ENCODE measurements at places on chromosomes 11 and 22. TPM values are rescaled to one million over a fixed set of nuclear protein-coding genes. Genes with fewer than 3 reads are reported as not detected.

MMP11 gene
- polyA plus RNA-seq = 8.2 TPM

PHF5A gene
- polyA plus RNA-seq = 29.4 TPM

IGF2 gene
- polyA plus RNA-seq = 5,095 TPM

TRIM51 gene
- polyA plus RNA-seq = not detected

APOC3 gene
- polyA plus RNA-seq = not detected

SLC22A9 gene
- polyA plus RNA-seq = not detected

MMP13 gene
- not detected for polyA plus RNA-seq

APOL4 gene
- polyA plus RNA-seq = 11.8 TPM

MYEOV gene
- 0.65 TPM for polyA plus RNA-seq

MS4A4A gene
- polyA plus RNA-seq = 7.9 TPM

PKNOX2 gene
- polyA plus RNA-seq = 31.3 TPM

GAS2L1 gene
- polyA plus RNA-seq = 12.9 TPM

GRCh38 chr11:133896642-133897330, 51.5 kb upstream of the SPATA19 start:
- no peak for DNase-seq

- no peak for DNase-seq
Observed at GRCh38 chr22:36355894-36356293, 31.9 kb downstream of the MYH9 start.

DNA sequence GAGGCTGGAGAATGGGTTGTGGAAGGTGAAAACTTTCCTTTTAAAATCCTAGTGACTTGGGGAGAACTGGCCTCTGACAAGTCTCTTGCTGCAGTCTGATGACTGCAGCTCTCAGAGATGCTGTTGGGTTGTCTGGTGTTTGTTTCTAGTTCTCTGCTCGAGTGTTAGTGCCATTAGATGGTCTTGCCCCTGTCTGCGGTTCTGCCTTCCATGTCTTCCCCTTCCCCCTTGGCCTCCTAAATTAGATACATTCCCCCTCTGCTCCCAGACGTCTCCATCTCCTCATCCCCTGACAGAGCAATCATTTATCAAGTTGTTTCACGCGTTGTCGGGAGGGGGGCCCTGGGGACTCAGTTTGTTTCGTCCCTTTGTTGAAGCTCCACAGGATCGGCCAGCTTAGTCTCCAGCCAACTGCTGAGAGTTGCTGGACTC, 67.7 kb downstream of the CECR2 start:
- DNase-seq = no peak

DNA sequence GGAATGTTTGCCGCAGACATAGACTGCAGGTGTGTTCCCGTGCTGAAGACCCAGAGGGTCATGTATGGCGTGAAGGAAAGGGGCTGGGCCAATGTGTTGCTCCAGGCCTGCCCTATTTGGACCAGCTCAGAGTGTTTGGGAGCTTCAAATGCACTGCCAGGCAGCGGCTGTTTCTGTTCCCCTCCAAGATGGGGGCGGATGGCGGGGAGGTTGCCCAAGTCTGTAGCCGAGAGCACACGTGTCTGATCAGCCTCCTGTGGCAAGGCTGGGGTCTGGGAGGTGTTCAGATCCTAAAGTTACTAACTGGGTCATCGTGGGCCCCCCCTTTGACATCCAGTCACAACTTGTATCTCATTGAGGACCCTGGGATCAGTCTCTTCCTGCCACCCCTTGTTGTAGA, 45.5 kb downstream of the CACNA1I start:
- no peak for DNase-seq

- DNase-seq = no peak
Observed at GRCh38 chr11:2071748-2072385, 67.3 kb downstream of the IGF2 start.

- DNase-seq = no peak
Observed at GRCh38 chr22:37744589-37744988, 47.7 kb downstream of the TRIOBP start.

- no peak for DNase-seq
Observed at GRCh38 chr11:107988397-107989158, 20.1 kb upstream of the CUL5 start.

- DNase-seq = no peak
Observed at GRCh38 chr11:73236854-73237253, 18.8 kb downstream of the P2RY2 start.

GRCh38 chr11:45777127-45777969, 27.6 kb upstream of the SLC35C1 start:
- DNase-seq = no peak

DNA sequence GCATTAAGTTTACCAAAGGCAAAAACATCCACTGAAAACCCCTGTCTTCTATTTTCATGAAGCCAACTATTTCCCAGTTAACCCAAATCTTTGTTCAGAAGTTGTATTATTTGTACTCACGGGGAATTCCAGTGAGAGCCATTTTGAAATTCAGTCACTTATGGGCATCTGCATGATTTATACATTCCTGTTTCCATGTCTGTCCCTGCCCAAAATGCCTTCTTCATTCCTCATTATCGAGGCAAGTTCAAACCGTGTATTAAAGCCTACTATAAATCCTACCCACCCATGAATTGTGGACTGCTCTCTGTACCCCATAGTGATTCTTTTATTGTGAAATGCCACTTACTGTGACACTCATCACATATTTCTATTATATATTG, 772.7 kb downstream of the DLG2 start:
- no peak for DNase-seq

- no peak for DNase-seq
Observed at GRCh38 chr11:30457087-30457486, 129.1 kb downstream of the MPPED2 start.

DNA sequence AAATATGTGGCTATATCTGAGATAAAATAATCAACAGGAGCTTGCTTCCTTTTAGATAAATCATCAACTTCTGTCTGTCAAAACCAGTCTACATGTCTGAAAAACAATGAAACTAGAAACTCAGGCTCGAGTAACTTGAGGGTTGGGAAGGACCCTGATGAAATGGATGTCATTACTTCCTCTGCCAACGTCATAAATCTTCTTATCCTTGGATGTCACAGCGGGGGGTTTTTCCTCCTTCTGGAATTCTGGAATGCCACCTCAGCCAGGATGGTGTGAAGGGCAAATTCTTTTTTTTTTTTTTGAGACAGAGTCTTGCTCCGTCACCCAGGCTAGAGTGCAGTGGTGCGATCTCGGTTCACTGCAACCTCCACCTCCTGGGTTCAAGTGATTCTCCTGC, 13.4 kb downstream of the LGR4 start:
- no peak for DNase-seq

DNA sequence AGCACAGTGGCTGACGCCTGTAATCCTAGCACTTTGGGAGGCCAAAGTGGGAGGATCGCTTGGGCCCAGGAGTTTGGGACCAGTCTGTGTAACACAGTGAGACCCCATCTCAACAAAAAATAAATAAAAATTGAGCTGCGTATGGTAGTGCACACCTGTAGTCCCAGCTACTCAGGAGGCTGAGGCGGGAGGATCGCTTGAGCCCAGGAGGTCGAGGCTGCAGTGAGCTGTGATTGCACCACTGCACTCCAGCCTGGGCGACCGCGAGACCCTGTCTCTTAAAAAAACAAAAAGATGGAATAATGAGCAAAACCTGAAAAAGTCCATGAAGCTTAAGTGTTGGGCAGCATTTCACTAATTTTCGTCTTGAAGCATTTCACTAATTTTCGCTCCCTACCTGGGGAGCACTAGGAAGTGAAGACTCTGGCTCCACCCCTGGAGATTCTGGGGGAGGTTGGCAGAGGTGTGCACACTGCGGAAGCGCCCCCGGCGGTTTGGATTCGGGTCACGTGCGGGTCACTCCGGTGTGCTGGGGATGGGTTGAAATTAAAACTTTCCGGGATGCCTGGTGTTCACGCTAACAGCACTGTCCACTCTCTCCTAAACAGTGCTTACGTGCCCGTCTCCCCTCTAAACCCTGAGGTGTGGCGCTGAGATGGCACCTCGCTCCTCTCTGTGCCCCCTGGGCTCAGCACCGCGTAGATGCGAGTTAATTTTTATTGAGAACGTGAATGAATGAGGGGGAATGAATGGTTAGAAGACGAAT, 906 bp upstream of the NAA40 start:
- no peak for DNase-seq

- DNase-seq = no peak
Observed at GRCh38 chr11:35182317-35182939, 43.5 kb downstream of the CD44 start.

DNA sequence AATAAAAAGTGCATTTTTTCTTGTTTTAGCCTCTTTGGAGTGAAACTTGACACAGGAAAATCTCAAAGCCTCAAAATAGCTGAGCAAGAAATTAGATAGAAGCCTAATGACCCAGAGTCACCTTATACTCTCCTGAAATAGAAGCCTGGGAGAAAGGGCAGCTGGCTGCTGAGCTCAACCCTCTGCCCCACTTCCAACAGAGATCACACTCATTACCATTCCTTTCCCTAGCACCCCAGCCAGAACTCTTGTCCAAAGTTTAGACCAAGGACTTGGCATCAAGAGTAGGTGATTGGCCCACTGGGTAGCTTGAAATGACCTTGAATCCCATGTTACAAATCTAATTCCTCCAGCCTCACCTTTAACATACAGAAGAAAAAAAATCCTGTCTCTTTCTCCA, 62.7 kb upstream of the AMOTL1 start:
- DNase-seq = no peak

GRCh38 chr22:40721266-40721665, 42.0 kb downstream of the MCHR1 start:
- no peak for DNase-seq

GRCh38 chr11:57940044-57940756, 83.5 kb upstream of the OR9Q1 start:
- no peak for DNase-seq

- no peak for DNase-seq
Observed at GRCh38 chr11:75728992-75729391, 11.4 kb downstream of the MOGAT2 start.

DNA sequence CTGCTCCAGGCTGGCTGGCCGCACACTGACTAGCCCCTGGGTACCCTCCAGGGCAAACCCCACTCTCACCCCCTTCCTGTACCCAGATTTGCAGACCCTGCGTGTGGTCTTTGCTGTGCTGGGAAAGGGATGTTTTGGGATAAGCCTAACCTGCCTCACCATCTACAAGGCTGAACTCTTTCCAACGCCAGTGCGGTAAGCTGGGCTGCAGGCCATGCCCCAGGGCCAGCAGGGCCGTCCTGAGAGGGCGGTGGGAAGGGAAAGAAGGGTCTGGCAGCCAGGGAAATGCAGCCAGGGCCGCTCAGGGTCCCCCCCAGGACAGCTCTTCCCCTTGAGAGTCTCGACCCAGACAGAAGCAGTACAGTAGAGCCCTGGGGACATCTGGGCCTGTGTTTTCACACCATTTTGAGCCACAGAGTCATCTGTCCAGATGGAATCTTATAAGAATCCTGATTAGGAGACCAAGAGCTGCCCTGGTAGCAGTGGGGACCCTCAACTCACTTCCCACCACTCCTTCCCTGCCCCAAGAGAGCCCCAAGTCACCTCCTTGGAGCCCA, 22.4 kb upstream of the SLC22A12 start:
- no peak for DNase-seq

DNA sequence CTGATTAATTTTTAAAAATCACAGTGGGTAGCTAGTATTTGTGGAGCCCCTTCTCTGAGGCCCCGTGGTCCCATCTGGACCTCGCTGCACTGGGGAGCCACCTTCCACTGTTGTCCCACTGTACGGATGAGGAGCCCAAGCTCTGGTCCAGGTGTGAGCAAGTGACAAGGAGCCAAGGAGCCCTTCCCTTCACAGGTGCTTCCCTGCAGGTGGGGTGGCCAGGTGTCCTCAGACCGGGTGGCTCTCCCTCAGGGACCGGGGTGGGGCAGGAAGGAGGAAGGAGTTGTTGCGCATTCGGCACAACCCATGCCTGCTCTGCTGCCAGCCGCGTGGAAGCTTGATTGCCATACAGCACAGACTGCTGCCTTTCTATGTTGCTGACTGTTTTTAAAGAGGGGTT, 10.4 kb upstream of the SEPTIN5 start:
- no peak for DNase-seq

DNA sequence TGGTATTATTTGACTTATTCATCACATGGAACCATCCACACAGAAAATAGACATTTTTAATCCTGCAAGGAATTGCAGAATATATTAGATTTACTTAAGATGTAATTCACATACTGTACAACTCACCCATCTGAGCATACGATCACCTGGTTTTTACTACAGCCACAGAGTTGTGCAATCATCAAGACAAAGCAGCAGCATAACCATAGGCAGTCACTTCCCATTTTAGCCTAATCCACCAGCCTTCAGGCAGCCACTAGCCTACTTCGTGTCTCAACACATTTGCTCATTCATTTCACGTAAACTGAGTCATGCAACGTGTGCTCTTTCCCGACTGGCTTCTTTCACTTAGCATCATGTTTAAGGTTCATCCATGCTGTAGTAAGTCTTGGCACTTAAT, 23.0 kb downstream of the PIWIL3 start:
- no peak for DNase-seq

- no peak for DNase-seq
Observed at GRCh38 chr22:22712666-22713365, 68.4 kb downstream of the GGTLC2 start.

GRCh38 chr11:3836903-3837302, 3.9 kb downstream of the RHOG start:
- DNase-seq = no peak

DNA sequence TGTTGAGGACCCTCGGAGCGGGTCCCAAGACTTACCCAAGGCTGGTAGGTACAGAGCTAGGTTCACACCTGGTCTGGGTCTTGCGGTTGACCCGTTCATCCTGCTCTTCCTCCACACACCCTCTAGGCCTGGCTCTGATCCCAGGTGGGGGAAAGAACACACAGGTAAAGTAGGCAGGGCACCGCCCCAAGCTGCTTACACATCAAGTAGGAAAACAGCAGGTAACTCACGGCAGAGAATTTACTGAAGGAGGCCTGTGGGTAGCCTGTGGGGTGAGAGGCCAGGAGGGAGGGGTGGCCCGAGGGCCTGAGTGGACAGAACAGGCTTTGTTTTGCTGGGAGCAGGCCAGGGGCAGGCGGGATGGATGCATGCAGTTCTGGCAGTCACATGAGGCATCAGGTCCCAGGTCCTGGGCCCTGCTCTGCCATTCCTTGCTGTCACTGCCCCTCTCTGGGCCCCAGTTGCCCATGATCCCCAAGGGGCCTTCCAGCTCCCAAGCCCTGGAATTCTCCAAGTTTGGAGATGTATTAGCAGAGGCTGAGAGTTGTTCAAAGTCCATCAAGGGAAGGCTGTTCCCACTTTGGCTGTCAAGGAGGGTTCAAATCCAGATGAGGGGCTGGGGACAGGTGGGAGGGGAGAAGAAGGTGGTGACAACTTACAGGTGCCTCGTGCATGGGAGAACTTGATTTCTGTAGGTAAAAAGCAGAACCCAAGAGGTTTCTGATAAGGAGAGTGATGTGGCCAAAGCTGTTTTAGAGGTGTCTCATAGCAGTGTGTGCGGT, 5.7 kb downstream of the TSKU start:
- no peak for DNase-seq
